Breast epithelium (tissue), 4 donors: ENCODE measurements at places on chromosomes 4 and X. TPM values are rescaled to one million over a fixed set of nuclear protein-coding genes. Genes with fewer than 3 reads are reported as not detected.

Gene SORBS2
- 21.8 TPM for total RNA-seq

- H3K4me1 ChIP-seq, result no peaks in the 10 kb centered on the region
- no peak overlapping the region for H3K27ac ChIP-seq
- no peaks in the 10 kb centered on the region for H3K36me3 ChIP-seq
- no peak for DNase-seq
- no peaks in the 10 kb centered on the region for H3K27me3 ChIP-seq
Observed at GRCh38 chr4:81685104-81685503, 213.4 kb upstream of the RASGEF1B start.

Gene DCX
- total RNA-seq, result 0.44 TPM

DNA sequence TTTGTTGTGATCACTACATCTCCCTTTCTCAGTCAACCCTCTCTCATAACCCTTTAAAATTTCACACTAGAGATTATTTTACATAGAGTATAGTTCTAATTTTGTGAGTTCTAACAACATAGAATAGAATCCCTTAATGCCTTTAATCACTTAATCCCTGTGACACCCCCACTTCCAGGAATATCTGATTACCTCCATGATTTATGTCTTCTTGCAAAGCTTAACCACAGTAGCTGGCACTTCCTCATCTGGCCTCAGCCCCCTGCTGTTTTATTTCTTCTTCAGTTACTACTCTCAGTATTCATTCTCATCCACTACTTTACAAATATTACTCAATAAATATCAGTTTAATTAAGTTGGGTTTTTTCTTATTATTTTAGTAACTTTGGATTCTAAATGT, 340.9 kb downstream of the CENPC start:
- H3K4me1 ChIP-seq, result no peaks in the 10 kb centered on the region
- H3K27ac ChIP-seq, result no peak overlapping the region
- no peaks in the 10 kb centered on the region for H3K27me3 ChIP-seq
- no peak overlapping the region for H3K4me3 ChIP-seq
- H3K36me3 ChIP-seq, result no peaks in the 10 kb centered on the region

GRCh38 chr4:6961496-6962210, 52.0 kb downstream of the TBC1D14 start:
- H3K4me3 ChIP-seq, result no peak overlapping the region
- H3K36me3 ChIP-seq, result no peaks in the 10 kb centered on the region
- no peaks in the 10 kb centered on the region for H3K4me1 ChIP-seq
- peak; percentile 28 for DNase-seq
- H3K27me3 ChIP-seq, result no peaks in the 10 kb centered on the region

GRCh38 chr4:184825141-184825895, 450 bp downstream of the ACSL1 start:
- peak overlapping the region; percentile 53 for H3K4me3 ChIP-seq
- H3K27me3 ChIP-seq, result no peaks in the 10 kb centered on the region
- H3K36me3 ChIP-seq, result no peaks in the 10 kb centered on the region
- DNase-seq, result no peak
- peak overlapping the region; percentile 83 for H3K27ac ChIP-seq

DNA sequence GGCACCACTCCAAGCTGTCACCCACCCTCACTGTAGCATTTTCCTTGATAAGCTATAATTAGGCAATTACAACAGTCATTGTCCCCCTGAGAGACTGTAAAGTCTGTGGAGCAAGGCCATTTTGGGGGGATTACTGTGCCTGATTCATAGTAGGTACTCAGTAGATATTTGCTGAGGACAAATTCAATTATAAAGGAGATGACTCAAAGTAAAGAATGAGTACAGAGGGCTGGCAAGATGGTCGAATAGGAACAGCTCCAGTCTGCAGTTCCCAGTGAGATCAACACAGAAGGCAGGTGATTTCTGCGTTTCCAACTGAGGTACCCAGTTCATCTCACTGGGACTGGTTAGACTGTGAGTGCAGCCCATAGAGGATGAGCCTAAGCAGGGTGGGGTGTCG, 42.0 kb downstream of the MAOB start:
- H3K27ac ChIP-seq, result no peak overlapping the region
- no peak for DNase-seq
- peaks cover 38% of the 10 kb centered on the region for H3K27me3 ChIP-seq
- H3K4me1 ChIP-seq, result no peaks in the 10 kb centered on the region
- H3K36me3 ChIP-seq, result no peaks in the 10 kb centered on the region

- H3K4me3 ChIP-seq, result no peak overlapping the region
- DNase-seq, result no peak
- H3K27ac ChIP-seq, result no peak overlapping the region
- no peaks in the 10 kb centered on the region for H3K36me3 ChIP-seq
- no peaks in the 10 kb centered on the region for H3K27me3 ChIP-seq
Observed at GRCh38 chr4:125041372-125041930, 273.3 kb upstream of the FAT4 start.

DNA sequence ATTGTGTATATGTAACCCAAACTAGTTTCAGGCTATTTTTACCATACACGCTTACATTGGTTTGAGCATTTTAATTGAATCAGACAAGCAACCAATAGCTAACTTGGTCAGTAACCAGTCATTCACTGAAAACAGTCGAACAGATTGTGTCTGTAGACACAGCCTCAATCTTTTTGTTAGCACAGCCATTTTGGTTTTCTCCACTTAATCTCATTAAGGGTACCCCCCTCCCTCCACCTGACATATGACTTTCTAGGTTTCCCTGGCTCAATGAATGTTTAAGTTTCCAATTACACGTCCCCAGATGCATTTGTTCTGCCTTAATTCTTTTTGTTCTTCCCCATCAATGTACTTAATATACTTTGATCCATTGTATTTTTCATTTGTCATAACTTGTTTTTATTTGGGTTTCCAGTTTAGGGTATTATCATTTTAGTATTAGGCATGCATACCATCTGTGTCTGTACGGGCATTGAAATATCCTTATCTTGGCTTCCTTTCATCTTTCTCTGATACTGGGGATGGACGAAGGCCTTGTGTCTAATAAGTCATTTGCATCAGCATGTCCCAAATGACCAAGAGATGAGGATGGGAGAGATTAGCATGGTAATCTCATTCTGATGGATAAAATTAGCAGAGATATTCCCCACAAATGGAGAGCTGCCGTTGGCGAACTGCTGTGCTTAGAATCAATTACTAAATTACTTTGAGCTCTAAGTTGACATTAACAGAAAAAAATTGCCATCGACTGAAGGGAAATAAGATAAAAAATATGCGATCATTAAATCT, 35.9 kb upstream of the PHOX2B start:
- no peaks in the 10 kb centered on the region for H3K4me1 ChIP-seq
- H3K27me3 ChIP-seq, result no peaks in the 10 kb centered on the region
- no peak for DNase-seq
- no peaks in the 10 kb centered on the region for H3K36me3 ChIP-seq

Gene C4orf51
- total RNA-seq, result not detected

DNA sequence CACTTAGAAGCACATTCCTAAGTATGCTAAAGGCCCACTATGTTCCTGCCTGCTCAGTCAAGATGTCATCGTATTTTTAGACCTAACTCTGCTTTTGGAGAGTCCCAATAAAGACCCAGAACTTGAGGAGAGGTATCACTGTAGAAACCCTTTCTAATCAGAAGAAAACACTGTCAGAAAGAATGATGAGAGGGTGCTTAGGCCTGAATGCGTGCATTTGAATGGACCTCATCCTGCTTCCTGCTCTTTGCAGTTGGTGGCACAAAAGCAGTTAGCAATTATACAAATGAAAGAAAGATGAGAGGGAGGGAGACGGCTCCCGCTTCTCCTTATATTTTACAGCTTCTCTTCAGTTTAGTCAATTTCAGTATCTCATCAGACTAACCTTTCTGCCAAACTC, 987.2 kb downstream of the CCSER1 start:
- H3K27ac ChIP-seq, result no peak overlapping the region
- DNase-seq, result no peak
- H3K27me3 ChIP-seq, result no peaks in the 10 kb centered on the region
- H3K36me3 ChIP-seq, result no peaks in the 10 kb centered on the region
- H3K4me1 ChIP-seq, result no peaks in the 10 kb centered on the region
- H3K4me3 ChIP-seq, result no peak overlapping the region

Gene SPANXA1
- not detected for total RNA-seq

GRCh38 chrX:13401724-13402123, 81.9 kb upstream of the ATXN3L start:
- no peak overlapping the region for H3K4me3 ChIP-seq
- peaks cover 15% of the 10 kb centered on the region for H3K27me3 ChIP-seq
